AG04449 (cell line): ENCODE measurements at places on chromosomes 12 and 14.

GRCh38 chr14:80202888-80203562 is 8.3 kb downstream of the DIO2 start:
- no peak for DNase-seq

DNA sequence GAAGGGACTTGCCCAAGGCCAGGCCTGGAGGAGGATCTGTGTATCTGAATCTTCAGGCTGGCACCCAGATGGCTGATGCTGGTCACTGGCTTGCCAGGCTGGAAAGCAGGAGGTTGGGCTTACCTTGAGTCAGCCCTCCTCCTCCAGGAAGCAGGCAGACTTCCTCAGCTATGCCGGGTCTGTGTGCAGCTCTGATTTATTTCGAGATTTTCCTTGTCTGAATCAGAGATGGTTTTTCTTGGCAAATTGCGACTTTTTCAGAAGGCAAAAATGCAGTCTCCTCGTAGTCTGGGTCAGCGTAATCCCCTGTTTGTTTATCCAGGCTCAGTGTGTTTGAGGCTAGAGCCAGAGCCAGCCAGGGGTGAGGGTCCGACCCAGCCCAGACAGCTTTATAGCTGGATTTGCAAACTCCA is 48.9 kb downstream of the SMOC1 start:
- DNase-seq, result no peak

GRCh38 chr12:2697057-2697800 is 97.5 kb upstream of the FKBP4 start:
- no peak for DNase-seq

DNA sequence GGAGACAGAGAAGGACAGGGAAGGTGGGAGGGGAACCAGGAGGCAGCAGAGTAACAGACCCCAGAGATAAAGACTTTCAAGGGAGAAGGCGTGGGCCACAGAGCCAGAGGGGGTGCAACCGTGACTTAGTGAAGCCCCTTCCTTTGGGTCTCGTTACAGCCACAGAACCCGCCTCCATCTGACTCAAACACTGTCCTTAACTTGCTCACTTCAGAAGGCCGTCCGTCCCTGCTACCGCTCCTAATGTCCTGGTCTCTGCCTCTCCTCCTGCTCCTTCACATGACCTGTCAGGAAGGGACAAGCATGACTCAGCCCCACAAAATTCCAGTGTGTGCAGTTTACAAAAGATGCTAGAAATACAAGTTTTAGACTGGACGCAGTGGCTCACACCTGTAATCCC is 18.0 kb downstream of the RIMBP2 start:
- no peak for DNase-seq

- DNase-seq, result no peak
These were observed 110.6 kb downstream of the DIO2 start for GRCh38 chr14:80100681-80101080.

- DNase-seq, result no peak
These were observed 17.3 kb upstream of the YAF2 start for GRCh38 chr12:42255221-42255865.

DNA sequence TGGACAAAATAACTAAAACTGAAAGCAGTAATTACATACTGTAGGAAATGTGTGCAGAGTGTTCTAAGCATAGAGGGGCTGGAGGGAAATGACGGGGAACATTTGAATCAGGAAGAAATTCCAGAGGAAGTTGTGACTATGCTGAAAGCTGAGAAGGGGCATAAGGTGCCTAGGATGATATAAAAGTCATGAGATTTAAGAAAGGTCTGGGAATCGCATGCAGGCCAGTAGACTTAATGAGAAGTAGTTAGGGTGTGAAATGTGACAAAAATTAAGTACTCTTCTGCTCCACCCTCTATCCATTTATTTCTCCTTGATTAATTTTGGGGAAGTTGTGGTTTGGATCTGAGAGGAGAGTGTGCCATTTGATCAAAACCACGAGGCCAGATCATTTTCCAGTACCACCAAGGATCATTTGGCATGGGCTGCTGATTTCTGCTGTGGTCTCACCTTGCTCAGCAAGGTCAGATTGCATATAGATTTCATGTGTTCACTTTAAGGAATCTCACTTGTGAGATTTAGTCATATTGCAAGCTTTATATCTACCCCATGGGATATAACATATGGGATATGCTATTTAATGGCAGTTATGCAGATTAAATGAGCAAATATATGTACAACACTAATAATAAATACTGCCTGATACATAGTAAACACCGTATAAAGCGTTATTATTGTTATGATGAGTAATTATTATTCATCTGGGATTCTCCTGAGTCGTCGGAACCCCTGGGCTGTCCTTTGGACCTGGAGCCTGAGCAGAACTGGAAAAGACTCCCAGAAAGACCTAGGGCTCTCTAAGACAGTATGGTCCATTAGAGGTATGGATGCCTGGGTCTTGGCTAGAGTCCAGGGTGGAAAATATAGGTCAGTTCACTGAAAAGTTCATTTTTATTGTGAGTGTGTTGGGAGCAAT is 72.3 kb downstream of the SRGAP1 start:
- DNase-seq, result no peak

DNA sequence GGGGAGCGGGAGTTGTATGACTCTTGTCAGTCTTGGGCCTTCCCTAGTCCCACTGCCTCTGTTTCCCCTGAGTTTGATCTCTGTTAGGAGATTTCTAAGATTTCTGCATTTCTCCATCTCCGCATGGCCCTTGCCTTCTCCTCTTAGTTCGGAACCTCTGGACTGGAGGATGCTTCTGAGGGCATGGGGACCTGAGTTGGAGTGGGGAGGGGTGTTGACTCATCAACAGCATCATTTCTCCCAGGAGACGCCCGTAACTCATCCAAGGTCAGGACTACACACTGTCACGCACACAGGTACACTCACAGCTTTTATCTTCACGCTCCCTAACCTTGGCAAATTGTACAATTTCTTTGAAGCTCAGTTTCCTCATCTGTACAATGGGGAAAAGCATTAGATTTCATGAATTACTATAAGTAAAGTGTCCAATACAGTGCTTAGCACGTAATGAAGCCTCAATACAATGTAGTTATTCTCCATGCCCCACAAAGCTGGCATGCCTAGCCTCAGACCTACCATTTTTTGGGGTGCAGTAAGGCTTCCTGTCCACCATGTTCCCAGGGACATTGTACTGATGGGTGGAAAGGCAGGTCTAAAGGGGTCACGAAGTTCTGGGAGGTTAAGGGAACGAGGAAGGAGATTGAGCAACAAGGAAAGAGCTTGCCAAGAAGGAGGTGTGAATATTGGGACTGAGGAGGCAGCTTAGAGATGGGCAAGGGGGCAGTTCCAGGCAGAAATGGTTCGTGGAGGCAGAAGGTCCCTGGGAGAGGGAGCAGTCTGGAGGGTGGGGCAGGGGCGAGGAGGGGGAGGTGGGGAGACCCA is 600 bp upstream of the LAG3 start:
- DNase-seq, result no peak

DNA sequence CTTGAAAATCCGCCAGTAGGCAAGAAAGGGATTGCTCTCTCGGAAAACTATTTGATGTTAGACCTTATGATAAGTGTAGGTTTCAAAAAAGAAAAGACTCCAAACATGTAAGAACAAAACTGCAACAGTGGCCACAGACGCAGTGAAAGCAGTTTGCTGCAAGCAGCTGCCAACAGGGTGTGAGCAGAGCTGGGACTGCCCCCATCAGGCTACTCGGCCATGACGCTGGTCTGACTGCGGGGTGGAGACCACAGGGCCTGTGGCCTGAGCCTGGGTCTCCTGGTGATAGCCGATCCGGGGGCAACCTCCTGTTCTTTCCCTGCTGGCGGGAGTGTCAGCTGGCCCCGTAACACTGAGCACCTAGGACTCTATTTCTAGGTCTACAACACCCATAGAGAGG is 63.2 kb downstream of the AMN start:
- DNase-seq, result no peak
